Occipital lobe (tissue), 3 donors: ENCODE measurements at places on chromosomes 1 and 21. TPM values are rescaled to one million over a fixed set of nuclear protein-coding genes. Genes with fewer than 3 reads are reported as not detected.

Gene UBE2U
- total RNA-seq = not detected

Gene CGN
- 3.1 TPM for total RNA-seq

Gene ZNF593OS
- not detected for total RNA-seq

Gene HORMAD1
- 0.78 TPM for total RNA-seq
